ENCODE measurements at places on chromosomes 5 and 9.

GRCh38 chr5:130234816-130235215 is 330.6 kb downstream of the CHSY3 start:
- no peak for DNase-seq

GRCh38 chr5:150489360-150490295 is 18.3 kb upstream of the NDST1 start:
- no peak for DNase-seq

- no peak for DNase-seq
Measured at GRCh38 chr9:101486693-101487442, 46.8 kb upstream of the RNF20 start.

DNA sequence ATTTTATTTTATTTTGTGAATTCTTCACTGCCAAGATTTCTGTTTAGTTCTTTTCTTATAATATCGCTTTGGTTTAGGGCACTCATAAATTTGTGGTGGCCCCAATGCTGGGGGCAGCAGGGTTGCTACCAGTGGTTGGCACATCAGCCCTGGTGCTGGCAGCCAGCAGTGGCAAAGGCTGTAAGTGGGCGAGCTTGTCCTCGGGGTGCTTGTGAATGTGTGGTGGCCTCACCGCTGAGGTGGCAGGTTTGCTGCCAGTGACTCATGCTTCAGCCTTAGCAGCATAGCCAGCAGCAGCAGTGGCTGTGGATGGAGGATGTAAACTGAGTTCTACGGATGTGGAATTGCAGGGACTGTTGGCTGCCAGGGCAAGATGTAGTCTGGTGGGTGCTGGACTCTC is 262.9 kb upstream of the DMAC1 start:
- DNase-seq, result no peak

- no peak for DNase-seq
Measured at GRCh38 chr5:126847826-126848251, 70.9 kb downstream of the LMNB1 start.

Measured in SK-N-MC (cell line).